ENCODE measurements at places on chromosomes 12 and 14.

DNA sequence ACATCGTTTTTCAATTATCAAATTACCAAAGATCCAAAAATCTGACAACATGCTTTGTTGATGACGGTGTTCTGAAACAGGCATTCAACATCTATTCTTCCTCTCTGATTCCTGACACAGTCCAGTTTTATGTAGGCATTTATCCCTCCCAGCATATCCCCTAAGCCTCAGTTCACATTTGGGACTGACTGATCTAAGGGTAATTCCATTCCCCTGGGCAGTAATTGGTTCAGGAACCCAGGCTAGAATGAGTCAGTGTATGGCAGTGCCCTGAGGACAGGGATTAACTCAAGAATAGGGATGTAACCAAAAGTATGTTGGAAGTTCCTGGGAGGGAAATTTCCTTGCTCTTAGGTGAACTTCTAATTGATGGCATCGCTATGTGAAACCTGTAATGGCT lies 10.3 kb upstream of the PCNX1 start:
- DNase-seq: no peak

- no peak for DNase-seq
Observed at GRCh38 chr14:103259801-103260628, 74.0 kb upstream of the EIF5 start.

DNA sequence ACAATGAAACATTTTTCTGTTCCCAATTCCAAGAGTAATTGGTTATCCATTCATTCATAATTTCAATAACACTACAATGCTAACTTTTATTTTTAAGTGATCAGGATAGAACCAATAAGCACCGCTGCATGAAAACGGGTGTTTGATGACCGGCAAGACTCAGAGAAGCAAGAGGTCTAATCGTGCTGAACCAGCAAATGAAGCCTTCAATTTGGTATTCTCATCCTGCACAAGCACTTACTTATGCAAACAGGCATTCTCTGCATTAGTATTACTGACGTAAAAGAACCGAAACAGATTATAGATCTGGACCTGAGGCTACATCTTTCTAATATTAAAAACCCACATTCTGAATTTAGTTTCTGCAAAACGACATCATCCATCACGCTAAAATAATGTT lies 67.7 kb downstream of the RBM19 start:
- no peak for DNase-seq

- DNase-seq: peak; percentile 100
Observed at GRCh38 chr14:100192672-100193416, 33.4 kb upstream of the DEGS2 start.

GRCh38 chr12:92142251-92142926 lies 3.3 kb downstream of the BTG1 start:
- DNase-seq: no peak

DNA sequence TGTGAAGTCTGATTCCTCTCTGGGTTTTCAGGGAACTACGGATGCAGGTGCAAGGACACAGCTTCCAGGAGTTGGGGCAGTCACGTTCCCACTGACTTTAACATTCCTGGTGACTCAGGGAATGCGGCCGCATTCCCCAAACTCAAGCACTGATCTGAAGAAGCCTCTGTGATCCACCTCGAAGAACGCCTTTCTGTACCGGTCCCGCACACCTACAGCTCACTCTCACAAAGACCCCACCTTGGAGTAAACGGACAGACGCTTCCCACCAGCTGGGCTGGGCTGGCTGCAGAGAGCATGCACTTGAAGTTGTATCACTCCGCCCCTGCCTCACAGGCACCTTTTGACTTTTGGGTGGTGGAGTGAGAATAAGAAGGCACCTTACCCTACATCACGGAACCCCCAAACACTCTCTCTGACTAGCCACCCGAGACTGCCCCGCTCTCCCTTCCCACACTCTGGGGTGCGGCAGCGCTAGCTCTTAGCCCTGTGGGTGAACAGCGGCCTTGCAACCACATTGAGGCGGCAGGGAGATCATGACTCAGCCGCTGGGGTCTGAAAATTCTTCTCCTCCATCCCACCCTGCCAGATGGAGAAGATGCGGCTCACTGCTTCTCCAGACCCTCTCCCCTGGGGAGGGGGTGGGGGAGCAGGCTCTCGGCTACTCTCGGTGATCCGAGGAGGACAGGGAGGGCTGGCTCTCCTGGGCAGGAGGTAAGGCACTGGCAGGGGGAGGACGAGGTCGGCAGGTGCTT lies 23.7 kb upstream of the HDAC7 start:
- DNase-seq: no peak

GRCh38 chr12:71010143-71010479 lies 89.6 kb upstream of the PTPRR start:
- DNase-seq: no peak

DNA sequence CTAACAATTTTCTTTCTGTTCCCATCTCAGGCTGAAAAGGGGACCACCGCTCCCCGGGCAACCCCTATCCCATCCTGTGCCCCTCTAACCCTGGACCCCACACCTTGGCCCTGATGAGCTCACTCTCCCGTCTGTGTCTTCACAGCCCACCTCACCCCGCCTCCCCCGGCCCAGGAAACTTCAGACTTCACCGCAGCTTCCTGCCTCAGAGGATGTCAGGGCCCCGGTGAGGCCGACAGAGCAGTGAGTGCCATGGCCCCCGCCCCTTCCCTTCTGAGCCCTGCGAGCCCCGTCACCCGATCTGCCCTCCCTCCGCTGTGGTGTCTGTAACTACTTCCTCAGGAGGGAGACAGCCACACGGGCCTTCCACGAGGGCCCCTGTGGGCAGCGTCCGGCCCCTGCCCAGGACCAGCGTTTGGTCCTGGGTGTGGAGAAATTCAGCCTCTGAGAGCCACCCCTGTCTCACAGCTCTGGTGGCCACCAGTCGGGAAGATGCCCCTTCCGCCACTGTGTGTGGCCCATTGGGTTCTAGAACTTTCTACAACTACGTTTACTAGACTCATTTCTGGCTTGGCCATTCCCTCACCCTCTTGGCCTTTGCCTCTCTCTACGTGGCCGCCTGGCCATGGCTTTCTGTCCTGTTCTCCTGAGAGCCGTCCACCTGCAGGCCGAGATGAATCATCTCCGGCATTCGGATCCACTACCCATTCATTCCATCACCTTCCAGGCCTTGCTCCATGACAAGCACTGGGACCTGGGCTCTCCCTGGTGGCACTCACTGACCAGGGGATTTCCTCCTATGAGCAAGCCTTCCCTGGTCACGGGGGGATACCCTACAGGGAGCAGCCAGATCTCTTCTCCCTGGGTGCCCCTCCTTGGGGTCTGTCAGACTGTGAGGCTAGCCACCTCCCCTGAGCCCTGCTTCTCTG lies 3.4 kb downstream of the RHOF start:
- DNase-seq: peak; percentile 91

- no peak for DNase-seq
Observed at GRCh38 chr12:22283006-22283506, 51.5 kb downstream of the ST8SIA1 start.

GRCh38 chr14:100585448-100586152 lies 1.6 kb downstream of the BEGAIN start:
- DNase-seq: no peak

DNA sequence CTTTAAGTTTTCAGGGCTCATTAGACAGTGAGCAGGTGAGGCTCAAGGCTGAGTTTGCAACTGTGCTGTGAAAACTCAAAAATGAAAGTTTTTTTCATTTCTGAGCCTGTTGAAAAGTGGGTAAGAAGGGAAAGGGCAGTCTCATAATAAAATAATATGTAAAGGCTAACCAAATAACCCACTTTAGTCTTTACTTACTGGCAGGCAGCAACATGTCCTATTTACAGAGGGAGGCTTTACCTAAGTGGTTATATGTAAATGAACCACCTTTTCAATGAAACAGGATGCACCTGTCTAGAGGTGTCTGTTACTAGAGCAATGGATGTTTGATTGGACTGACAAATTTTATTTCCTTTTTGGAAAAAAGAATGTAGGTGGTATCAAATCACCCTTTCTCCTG lies 158.0 kb downstream of the ETV6 start:
- DNase-seq: no peak

- no peak for DNase-seq
Observed at GRCh38 chr14:76126076-76126475, 25.6 kb upstream of the GPATCH2L start.

DNA sequence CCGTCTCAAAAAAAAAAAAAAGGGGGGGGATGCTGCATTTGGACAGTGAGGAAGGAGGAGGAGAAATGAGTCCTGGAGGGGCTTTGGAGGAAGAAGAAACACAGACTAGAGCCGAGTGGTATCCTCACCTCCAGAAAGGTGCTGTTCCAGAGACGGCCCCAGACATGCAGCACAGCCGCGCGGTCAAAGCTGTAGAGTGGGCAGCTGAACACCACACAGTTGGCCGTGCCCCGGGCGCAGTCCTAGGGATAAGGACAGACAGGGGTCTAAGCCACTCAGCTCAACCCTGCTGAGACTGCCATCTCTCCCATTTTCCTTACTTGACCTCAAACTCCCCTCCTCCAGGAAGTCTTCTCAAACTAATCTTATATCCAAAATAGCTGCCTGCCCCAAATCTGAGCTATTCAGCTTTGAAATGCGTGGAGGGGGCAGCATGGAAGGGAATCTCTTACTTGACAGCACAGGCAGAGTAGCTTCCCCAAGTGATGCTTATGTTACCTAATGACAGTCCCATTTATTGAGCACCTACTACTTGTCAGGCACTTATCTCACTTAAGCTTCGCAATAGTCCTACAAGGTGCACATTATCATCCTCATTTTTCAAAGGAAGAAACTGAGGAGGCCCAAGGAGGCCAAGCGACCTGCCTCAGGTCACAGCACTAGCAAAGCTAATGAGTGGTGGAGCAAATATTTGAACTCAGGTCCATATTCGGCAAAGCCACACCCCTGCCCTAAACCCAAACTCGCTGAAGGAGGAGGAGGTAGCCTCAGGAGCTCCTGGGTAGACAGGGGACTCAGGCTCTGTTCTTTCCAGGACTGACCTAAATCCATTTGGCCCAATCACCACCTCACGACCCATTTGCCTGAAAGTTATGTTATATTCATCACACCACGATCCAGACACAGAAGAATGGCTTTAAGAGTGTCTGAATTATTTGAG lies 18.7 kb downstream of the ITGA7 start:
- no peak for DNase-seq

DNA sequence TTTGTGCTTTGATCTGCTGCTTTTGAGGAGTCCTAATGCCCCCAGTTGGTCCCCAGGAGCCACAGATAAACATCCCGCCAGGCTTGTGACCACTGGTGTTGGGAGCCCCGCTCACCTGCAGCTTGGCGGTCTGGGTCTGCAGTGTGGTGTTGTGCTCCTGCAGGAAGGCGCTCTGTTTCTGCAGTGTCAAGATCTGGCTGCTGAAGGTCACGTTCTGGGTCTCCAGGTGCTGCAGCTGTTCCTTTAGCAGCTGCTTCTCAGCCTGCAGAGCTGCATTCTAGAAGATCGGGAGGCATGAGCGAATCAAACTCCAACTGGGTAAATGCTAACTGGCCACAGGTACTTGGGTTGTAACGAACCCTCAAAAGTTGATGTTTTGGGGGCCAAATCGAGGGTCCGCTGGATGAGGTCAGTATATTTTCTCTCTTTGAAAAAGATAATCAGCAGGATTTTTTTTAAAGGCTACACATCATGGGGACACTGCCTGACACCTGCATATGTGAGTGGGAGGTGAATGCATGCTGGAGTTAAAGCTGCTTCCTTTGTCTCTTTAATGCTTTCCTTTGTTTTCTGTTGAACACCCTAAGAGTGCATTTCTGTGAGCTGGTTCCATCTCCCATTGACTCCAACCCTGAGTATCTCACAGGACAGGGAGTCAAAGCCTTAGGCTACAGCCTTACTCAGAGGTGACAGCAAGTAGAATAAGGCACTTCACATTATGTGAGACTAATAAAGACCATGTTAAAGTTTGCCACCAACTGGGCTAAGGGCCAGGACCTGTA lies 61.3 kb upstream of the GPR68 start:
- no peak for DNase-seq

Measured in activated CD8-positive, alpha-beta memory T cell treated with anti-CD3 and anti-CD28 coated beads for 48 hours (primary cell).